Effector memory CD4-positive, alpha-beta T cell (primary cell): ENCODE measurements at places on chromosomes 7 and 10.

DNA sequence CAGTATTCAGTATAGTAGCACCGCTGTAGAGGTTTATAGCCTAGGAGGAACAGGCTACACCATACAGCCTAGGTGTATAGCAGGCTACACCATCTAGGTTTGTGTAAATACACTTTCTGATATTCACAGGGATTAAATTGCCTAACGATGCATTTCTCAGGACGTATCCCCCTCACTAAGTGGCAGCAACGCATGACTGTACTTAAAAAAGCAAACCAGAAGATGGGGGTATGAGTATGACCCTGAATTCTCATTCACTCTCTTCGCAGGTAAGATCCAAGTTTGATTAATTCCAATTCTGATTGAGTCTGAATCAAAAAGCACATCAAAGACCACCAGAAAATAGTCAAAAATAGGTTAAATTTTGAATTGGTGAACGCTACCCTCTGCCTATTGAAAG lies 972 bp downstream of the ORC5 start:
- no peak for DNase-seq
- no peak overlapping the region for H3K27ac ChIP-seq
- peaks cover 10% of the 10 kb centered on the region for H3K4me1 ChIP-seq
- H3K27me3 ChIP-seq, result no peaks in the 10 kb centered on the region

GRCh38 chr10:25023278-25023677 lies 6.9 kb downstream of the THNSL1 start:
- H3K36me3 ChIP-seq, result no peaks in the 10 kb centered on the region
- no peaks in the 10 kb centered on the region for H3K27me3 ChIP-seq
- DNase-seq, result no peak
- no peak overlapping the region for H3K4me3 ChIP-seq
- no peak overlapping the region for H3K27ac ChIP-seq

GRCh38 chr7:94396037-94396431 lies 1.3 kb downstream of the COL1A2 start:
- peaks cover 6% of the 10 kb centered on the region for H3K4me1 ChIP-seq
- DNase-seq, result no peak
- no peaks in the 10 kb centered on the region for H3K36me3 ChIP-seq
- no peak overlapping the region for H3K4me3 ChIP-seq
- peaks cover 10% of the 10 kb centered on the region for H3K27me3 ChIP-seq

DNA sequence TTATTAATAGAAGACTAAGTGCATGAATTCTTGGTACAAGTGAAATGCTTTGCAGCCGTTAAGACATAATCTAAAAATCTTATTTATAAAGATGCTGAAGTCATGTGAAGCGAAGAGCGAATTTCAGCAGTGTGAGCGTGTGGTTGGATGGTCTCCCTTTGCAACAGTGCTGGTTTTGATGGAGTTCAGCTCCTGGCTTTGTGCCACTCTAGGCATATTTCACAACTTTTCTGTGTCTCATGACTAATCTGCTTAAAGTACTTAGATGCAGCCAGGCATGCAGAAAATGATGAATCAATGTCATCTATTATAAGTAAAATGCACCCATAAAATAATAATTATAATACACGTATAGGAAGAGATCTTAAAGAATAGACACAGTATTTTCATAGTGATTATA lies 107.2 kb upstream of the TCERG1L start:
- H3K27ac ChIP-seq, result no peak overlapping the region
- H3K4me3 ChIP-seq, result no peak overlapping the region
- no peaks in the 10 kb centered on the region for H3K36me3 ChIP-seq
- no peaks in the 10 kb centered on the region for H3K4me1 ChIP-seq

DNA sequence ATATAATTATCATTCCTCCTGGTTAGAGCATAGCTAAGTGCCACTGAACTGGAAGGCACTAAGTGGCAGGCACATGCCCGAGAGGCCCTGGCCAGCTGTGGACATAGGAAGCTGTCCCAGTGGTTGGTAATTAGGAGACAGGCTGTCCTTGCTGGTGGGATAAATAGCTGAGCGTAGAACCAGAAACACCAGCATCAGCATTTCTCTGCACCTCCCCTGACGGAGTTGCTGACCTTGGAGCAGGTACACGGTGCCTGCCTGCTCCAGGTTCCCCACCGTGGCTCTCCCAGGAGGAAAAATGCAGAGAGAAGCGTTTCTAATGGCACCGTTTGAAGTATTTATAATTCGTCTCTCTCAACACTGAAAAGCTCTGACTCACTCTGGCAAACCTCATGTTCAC lies 5.6 kb upstream of the ABLIM1 start:
- no peak overlapping the region for H3K27ac ChIP-seq
- no peaks in the 10 kb centered on the region for H3K4me1 ChIP-seq
- no peak for DNase-seq
- no peaks in the 10 kb centered on the region for H3K27me3 ChIP-seq

DNA sequence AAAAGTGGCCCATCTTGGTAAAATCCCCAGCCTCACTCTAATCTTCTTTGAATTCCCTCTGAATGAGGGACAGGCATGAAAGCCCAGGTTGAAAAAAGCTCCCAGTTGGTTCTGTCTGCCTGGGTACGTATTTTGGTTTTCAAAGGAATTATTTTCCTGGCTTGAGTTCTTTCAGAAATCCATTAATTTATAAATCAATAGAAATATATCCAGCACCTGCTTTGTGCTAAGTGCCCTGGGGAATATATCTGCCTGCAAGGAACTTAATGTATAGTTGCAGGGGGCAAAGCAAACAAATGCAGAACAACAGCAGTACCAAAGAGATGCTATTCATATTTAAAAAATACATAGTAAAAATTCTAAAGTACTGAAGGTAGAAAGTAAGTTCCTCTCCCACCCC lies 362.7 kb downstream of the REEP3 start:
- no peaks in the 10 kb centered on the region for H3K27me3 ChIP-seq
- DNase-seq, result no peak
- no peak overlapping the region for H3K4me3 ChIP-seq
- no peaks in the 10 kb centered on the region for H3K36me3 ChIP-seq
- no peaks in the 10 kb centered on the region for H3K4me1 ChIP-seq
- no peak overlapping the region for H3K27ac ChIP-seq

DNA sequence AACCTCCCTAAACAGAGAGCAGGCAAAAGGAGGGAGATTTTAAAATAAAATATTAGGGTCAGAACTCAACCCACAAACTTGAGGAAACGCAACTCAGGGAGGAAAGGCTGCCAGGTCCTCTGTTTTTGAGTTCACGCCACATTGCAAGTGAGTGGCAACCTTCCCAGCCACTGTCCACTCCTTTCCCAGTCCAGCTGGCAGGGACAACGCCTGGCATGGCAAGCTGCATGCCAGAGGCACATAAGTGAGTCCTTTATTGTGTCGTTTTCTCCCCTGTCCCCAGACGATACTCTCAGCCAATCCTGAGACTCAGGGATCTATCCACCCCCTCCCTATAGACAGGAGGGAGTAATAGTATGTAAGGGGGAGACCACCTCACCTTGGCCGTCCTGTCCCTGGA lies 22.4 kb downstream of the FBXW4 start:
- H3K36me3 ChIP-seq, result peaks cover 72% of the 10 kb centered on the region
- H3K27me3 ChIP-seq, result no peaks in the 10 kb centered on the region
- DNase-seq, result no peak
- H3K4me1 ChIP-seq, result no peaks in the 10 kb centered on the region

GRCh38 chr7:151311294-151311864 lies 30.2 kb upstream of the NUB1 start:
- no peaks in the 10 kb centered on the region for H3K36me3 ChIP-seq
- H3K4me3 ChIP-seq, result no peak overlapping the region
- no peak overlapping the region for H3K27ac ChIP-seq
- DNase-seq, result no peak
- no peaks in the 10 kb centered on the region for H3K27me3 ChIP-seq

GRCh38 chr10:87659571-87660483 lies at the start of gene PAPSS2:
Gene PAPSS2 (plus strand): TSS chr10:87659878. CDS start chr10:87659982, 104 bp downstream.
- no peak for DNase-seq
- H3K27ac ChIP-seq, result no peak within 1 kb of the TSS
- peaks cover 9% of the 10 kb centered on the region for H3K4me1 ChIP-seq
- H3K36me3 ChIP-seq, result no peaks in the 10 kb centered on the region
- H3K27me3 ChIP-seq, result peaks cover 7% of the 10 kb centered on the region

DNA sequence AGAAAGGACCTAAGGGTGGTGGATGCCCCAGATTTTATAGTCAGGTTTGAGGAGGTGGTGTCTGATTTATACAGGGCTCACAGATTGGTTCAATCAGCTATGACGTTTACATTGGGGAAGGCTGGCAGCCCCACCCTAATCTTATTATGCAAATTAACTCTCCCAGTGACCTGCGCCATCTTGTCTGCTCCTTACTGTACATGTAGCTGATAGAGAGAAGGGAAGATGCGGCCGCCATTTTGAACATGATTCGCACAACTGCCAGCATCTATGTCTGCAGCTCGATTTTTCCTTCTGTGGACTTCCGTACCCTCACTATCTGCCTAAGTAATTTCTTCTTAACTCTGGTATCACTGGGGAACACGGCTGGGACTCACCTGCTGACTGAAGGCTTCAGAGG lies 619.0 kb upstream of the DPP6 start:
- no peaks in the 10 kb centered on the region for H3K36me3 ChIP-seq
- H3K27ac ChIP-seq, result no peak overlapping the region
- no peak for DNase-seq
- H3K4me3 ChIP-seq, result no peak overlapping the region
- no peaks in the 10 kb centered on the region for H3K4me1 ChIP-seq
- no peaks in the 10 kb centered on the region for H3K27me3 ChIP-seq

- no peaks in the 10 kb centered on the region for H3K4me1 ChIP-seq
- H3K27me3 ChIP-seq, result no peaks in the 10 kb centered on the region
- H3K36me3 ChIP-seq, result no peaks in the 10 kb centered on the region
- no peak overlapping the region for H3K27ac ChIP-seq
These were observed 286.4 kb downstream of the AHR start for GRCh38 chr7:17584822-17585221.

DNA sequence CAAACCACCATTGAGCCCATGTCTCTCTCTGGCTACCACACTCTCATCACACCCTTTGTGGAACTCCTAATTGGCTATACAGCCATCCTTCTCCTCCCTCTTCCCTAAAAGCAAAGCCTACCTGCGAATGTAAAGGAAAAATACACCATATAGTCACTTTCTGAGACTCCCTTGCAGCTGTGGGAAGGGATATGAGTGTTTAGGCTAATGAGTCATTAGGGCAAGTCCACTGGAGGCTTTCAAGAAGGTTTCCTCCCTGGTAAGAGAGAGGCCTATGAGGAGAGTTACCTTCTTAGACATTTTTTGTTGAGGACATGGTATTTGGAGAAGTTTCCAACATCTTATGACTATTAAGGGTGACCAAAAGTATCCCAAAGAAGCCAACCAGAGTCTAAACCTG lies 4.1 kb upstream of the TMEM243 start:
- no peaks in the 10 kb centered on the region for H3K27me3 ChIP-seq
- peaks cover 5% of the 10 kb centered on the region for H3K4me1 ChIP-seq
- H3K27ac ChIP-seq, result no peak overlapping the region
- H3K4me3 ChIP-seq, result no peak overlapping the region
- DNase-seq, result no peak

DNA sequence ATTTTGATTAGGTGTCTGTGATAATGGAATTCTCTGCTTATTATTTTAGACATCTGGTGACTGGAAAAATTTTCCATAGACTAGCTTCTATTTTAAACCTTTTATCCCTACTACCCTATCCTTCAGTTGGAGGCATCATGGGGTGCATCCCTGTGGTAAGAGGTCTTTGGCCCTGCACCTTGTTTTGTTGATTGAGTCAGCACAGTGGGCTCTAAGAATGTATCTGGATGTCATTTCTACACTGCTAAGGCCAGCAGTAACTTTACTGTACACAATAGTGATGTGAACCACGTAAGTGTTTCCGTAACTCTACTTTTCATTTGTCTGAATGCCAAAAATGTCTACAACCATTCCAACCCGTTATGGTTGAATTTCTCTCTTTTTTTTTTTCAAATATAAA lies 75.6 kb downstream of the ADAM22 start:
- no peaks in the 10 kb centered on the region for H3K4me1 ChIP-seq
- H3K27me3 ChIP-seq, result no peaks in the 10 kb centered on the region
- H3K36me3 ChIP-seq, result no peaks in the 10 kb centered on the region
- no peak for DNase-seq

GRCh38 chr10:15083674-15084501 lies 4.7 kb downstream of the ACBD7 start:
- H3K27ac ChIP-seq, result no peak overlapping the region
- H3K27me3 ChIP-seq, result no peaks in the 10 kb centered on the region
- H3K4me3 ChIP-seq, result no peak overlapping the region
- H3K36me3 ChIP-seq, result no peaks in the 10 kb centered on the region
- H3K4me1 ChIP-seq, result peaks cover 2% of the 10 kb centered on the region
- DNase-seq, result no peak

DNA sequence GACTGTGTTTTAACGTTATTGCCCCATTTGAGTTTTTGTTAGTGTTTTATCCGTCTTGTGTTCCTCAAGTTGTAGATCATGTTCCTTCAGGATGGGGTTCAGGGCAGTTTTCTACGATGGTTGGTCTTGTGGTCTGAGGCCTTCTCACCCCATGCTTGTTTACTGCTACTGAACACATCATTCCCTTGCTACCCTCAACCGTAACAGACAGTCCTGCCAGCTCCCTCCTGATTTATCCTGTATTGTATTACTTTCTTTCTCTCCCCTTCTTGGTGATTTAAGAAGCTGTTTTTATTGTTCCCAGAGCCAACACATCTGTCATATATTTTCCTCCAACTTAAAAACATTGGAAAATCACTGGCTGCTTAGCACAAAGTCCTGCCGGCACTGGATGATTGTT lies 719.8 kb downstream of the INHBA start:
- no peaks in the 10 kb centered on the region for H3K27me3 ChIP-seq
- no peaks in the 10 kb centered on the region for H3K36me3 ChIP-seq
- H3K4me3 ChIP-seq, result no peak overlapping the region
- no peak for DNase-seq
- H3K27ac ChIP-seq, result no peak overlapping the region

DNA sequence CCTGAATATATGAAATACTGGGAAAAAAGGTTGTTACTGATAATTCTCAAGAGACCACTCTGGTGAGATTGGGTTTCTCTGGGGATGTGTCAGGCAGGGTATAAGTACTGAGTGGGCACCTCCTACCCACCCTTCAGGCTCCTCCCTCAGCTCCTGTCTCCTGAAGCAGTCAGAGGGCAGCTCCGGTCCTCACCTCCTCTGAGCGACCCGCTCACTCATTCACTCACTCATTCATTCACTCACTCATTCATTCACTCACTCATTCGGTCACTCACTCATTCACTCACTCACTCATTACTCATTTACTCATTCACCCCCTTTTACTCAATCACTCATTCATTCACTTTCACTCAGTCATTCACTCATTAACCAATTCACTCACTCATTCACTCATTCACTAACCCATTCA lies 6.9 kb upstream of the PFKP start:
- no peaks in the 10 kb centered on the region for H3K4me1 ChIP-seq
- no peak for DNase-seq
- no peak overlapping the region for H3K4me3 ChIP-seq
- H3K27ac ChIP-seq, result no peak overlapping the region
- H3K36me3 ChIP-seq, result no peaks in the 10 kb centered on the region
- H3K27me3 ChIP-seq, result no peaks in the 10 kb centered on the region

DNA sequence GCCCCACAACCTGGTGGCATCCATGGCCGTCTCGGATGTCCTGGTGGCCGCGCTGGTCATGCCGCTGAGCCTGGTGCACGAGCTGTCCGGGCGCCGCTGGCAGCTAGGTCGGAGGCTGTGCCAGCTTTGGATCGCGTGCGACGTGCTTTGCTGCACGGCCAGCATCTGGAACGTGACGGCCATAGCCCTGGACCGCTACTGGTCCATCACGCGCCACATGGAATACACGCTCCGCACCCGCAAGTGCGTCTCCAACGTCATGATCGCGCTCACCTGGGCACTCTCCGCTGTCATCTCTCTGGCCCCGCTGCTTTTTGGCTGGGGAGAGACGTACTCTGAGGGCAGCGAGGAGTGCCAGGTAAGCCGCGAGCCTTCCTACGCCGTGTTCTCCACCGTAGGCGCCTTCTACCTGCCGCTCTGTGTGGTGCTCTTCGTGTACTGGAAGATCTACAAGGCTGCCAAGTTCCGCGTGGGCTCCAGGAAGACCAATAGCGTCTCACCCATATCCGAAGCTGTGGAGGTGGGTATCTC lies 1.1 kb downstream of the HTR5A start:
- no peak overlapping the region for H3K4me3 ChIP-seq
- H3K36me3 ChIP-seq, result no peaks in the 10 kb centered on the region
- H3K27ac ChIP-seq, result no peak overlapping the region
- no peak for DNase-seq
